ENCODE measurements at places on chromosomes 7 and 10. TPM values are rescaled to one million over a fixed set of nuclear protein-coding genes. Genes with fewer than 3 reads are reported as not detected.

The SYCE1 gene
- not detected for total RNA-seq

The PDIA4 gene
- 384 TPM for total RNA-seq

The CRTAC1 gene
- 2.6 TPM for total RNA-seq

The SYT15B gene
- total RNA-seq = not detected

The NPS gene
- not detected for total RNA-seq

The MALRD1 gene
- total RNA-seq = not detected

The TCTN3 gene
- 74.6 TPM for total RNA-seq

The BTBD16 gene
- not detected for total RNA-seq

The SFTPA1 gene
- not detected for total RNA-seq

The NCF1 gene
- not detected for total RNA-seq

The WBP1L gene
- total RNA-seq = 12.8 TPM

The OPN4 gene
- not detected for total RNA-seq

The FAS gene
- 7.3 TPM for total RNA-seq

The SPDYE3 gene
- not detected for total RNA-seq

The NUTM2D gene
- total RNA-seq = 0.32 TPM

The TMEM273 gene
- total RNA-seq = not detected

The UTF1 gene
- not detected for total RNA-seq

The CCL24 gene
- total RNA-seq = not detected

The OR2A7 gene
- 0.27 TPM for total RNA-seq

The AKR1C8 gene
- total RNA-seq = not detected

The DNAJC12 gene
- 42.8 TPM for total RNA-seq

The RAB18 gene
- total RNA-seq = 28.2 TPM

The SHH gene
- 0.03 TPM for total RNA-seq
